ENCODE measurements at places on chromosomes 13 and 19.

DNA sequence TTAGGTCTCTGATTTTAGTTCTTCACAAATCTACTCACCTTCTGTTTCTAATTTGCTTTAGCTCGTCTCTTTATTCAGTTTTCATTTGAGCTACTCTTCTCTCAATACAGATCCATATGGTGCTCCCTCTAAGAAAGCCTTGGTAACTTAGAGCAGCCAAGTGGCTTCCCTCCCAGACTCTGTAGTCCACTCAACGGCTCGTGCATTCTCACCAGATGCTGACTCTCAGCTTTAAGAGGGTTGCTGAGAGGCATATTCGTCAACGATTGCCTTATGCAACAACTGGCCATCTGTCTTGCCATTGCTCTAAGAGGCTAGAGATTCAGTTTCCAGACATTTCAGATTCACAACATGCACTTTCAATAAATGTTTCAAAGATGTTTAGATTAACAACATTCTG lies 785.8 kb upstream of the SLC10A2 start:
- DNase-seq = no peak

DNA sequence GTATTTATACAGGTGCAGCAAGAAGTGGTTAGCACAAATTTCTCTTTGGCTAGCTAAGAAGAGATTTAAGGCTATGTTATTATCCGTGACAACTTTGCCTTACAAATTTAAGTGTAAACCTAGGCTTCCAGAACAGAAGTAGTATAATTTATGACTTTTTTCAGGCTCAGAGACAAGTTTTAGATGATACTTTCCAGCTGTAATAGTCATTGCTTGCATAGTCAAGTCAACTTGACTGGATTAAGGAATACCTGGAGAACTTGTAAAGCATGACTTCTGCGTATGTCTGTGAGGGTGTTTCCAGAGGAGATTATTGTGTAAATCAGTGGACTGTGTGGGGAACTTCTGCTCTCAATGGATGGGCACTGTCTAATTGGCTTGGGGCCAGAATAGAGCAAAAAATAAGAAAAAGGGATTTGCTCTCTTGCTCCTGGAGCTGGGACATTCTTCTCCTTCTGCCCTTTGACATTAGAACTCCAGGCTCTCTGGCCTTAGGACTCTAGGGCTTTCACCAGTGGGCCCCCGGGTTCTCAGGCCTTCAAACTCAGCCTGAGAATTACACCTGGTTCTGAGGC lies 33.0 kb downstream of the CYSLTR2 start:
- DNase-seq = no peak

- DNase-seq = no peak
These were observed 635.7 kb downstream of the UQCRFS1 start for GRCh38 chr19:28577233-28577632.

DNA sequence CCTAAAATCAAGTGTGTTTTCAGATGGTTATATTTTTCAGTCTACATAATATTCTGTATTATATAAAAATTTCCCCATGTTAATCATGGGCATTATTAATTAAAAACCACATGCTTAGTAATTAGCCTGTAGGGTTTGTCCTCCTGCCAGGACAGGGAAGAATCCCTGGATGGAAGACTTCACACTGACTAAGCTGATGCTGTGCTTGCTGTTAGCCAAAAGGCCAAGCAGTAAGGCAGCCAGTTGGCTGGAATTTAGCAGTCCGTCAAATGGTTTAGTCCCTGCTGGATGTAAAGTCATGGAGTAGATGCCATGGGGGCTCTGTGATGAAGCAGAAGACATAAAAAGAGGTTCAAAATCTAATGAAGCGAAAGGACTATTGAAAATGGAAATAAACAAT lies 168.0 kb upstream of the OBI1 start:
- no peak for DNase-seq

DNA sequence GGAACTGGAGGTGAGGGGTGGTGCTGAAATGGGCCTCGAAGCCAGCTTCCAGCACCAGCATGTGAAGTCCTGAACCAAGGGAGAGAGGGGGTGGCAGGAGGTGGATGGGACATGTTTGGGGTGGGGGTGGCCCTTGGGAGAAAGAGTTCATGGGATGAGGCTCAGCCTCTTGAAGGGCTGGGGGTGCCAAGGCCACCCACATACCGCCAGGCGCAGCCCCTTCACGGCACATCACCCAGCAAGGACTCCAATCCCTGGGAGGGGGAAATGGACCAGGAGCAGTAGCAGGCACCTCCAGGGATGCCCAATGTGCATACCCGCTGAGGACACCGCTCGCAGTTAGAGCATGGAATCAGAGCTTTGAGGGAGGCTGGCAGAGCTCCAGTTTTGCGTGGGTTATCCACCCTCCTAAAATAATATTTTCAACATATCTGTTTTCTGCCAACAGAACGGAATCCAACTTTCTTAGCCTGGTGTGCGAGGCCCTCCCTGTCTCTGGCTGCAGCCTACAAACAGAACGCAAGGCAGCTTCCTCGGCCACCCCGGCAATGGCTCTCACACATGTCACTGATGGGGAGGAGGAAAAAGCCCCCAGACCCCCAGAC lies 140.5 kb upstream of the VSTM2B start:
- no peak for DNase-seq

DNA sequence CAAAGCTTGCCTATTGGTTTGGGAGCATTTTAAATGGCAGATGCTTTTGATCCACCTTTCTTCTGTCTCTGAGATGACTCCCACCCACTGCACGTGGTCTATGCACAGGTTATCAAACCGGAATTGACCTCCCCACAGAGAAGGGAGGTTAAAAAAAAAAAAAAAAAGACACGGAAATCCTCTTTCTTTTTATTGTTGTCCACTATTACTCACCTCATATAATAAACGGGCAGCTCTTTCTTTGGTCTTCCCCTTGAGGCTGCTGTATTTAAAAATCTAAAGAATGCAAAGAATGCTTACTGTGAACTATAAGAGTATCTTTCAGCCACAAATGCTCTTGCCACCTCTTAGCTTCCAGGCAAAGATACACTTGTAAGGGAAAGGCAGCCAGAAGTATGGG lies 329.7 kb downstream of the NDFIP2 start:
- peak; percentile 36 for DNase-seq

- no peak for DNase-seq
These were observed 119.6 kb downstream of the PRR20E start for GRCh38 chr13:57286511-57287098.

GRCh38 chr19:5774921-5775320 lies 9.6 kb downstream of the PRR22 start:
- DNase-seq = no peak

GRCh38 chr19:36939153-36939552 lies 23.0 kb downstream of the ZNF568 start:
- no peak for DNase-seq

GRCh38 chr13:99665711-99666110 lies 164.4 kb downstream of the TM9SF2 start:
- DNase-seq = no peak

GRCh38 chr13:91302111-91302510 lies 45.4 kb upstream of the MIR17HG start:
- DNase-seq = peak; percentile 39

DNA sequence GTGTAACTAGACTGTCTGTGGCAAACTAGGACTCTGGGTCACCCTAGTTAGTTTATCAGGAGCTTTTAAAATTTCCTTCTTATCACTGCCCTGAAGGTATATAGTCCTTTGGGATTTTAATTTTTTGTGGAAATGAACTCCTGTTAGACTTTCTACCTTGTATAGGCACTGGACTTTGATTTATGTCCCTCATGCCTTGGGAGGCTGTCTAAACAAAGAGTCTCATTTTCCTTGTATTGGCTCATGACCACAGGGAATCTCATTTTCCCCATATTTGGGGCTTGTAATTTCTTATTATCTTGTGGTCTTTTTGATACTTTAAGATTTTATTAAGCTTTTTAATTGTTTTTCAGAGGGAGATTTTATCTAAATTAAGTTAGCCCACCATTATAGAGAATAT lies 21.4 kb downstream of the KCTD4 start:
- no peak for DNase-seq
